ENCODE measurements at places on chromosomes 2 and 18.

DNA sequence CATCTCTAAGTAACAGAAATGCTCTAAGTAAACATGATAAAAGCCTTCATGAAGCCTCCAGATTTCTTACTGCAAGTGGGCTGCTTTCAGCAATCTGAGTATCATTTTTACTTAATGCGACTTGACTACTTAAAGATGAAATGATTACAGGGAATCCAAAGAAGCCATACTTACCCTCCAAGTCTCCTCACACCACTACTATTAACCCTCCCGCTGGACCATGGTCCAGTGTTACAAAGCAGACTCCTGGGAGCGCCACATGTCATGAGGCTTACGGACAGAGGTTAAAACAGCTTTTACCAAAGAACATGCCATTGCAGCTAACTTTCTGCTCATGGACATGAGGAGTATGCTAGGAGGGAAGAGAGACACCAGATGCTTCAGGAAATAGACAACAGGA lies 46.4 kb downstream of the LPIN2 start:
- no peak for DNase-seq

DNA sequence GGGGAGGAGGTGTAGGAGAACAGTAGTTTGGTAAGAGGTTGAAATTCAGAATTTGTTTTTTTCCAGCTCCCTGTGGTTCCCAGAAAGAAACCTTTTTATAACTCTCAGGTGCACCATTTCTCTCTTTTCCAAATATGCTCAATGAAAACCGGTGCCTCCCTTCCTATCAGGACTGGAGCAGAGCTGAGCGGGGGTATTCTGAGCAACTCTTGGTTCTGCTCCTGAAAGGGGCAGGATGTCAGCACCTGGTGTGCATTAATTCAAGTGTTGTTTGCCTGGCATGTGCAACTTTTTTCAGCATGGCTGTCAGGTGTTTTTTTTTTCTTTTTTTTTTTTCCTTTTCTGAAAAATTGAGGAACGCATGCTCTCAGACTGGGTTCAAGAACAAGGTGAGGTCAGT lies 74.1 kb downstream of the MAPK4 start:
- no peak for DNase-seq

- DNase-seq, result no peak
Measured at GRCh38 chr2:205661281-205661680, 21.0 kb upstream of the NRP2 start.

- no peak for DNase-seq
Measured at GRCh38 chr2:60621688-60622429, 68.4 kb upstream of the BCL11A start.

- DNase-seq, result no peak
Measured at GRCh38 chr2:198405311-198405710, 600.9 kb downstream of the PLCL1 start.

DNA sequence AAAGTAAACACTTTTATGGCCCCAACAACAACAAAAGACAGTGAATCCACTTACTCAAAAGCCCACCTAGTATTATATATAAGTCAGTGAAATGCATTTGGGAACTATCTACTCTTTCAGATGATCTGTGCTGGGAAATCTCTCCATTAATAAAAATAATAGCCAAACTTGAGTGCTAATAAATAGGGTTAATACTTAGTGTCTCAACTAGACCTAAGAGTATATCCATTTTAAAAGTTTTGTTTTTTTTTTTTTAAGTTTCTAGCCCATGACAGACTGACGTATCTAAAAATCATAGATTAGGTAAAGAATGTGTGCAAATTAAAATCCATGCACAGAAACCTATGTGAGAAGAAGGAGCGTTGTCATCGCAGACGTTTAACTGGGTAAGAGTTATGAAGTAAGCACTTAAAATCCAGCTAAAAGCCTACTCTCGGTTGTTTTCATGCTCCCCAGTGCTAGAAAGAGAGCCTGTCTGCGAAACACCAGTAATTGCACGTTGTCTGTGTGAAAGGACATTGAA lies 83.4 kb upstream of the PELI1 start:
- no peak for DNase-seq

DNA sequence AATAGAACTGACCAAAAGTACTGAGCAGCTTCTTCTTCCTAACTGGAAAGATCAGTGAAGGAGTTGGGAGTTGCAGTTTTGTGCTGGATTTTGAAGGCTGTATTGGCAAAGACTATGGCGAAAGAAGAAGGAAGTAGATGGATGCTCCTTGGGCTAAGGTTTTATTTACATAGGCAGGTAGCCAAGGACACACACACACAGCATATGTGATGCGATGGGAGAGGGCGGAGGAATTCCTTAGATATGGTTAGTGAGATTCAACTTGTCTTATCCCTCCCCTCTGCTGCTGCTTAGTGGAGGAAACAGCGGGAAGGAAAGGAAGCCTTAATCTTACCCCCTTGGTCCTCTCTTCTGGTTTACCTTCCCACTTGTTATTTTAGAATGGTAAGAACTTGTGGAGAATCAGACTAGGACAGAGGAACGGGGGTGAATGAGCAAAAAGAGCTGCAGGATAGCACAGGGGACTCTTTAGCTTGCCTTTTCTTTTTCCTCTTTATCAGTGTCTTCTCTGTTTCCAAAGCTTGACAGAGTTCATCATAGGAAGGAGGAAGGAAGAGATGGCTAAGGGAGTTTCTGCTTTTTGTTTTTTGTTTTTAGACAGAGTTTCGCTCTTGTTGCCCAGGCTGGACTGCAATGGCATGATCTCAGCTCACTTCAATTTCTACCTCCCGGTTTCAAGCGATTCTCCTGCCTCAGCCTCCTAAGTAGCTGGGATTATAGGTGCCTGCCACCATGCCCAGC lies 87.9 kb downstream of the OSBPL6 start:
- DNase-seq, result peak; percentile 48
